ENCODE measurements at places on chromosomes 12 and 14.

GRCh38 chr12:110248096-110248447, 33.0 kb upstream of the ATP2A2 start:
- DNase-seq: no peak

DNA sequence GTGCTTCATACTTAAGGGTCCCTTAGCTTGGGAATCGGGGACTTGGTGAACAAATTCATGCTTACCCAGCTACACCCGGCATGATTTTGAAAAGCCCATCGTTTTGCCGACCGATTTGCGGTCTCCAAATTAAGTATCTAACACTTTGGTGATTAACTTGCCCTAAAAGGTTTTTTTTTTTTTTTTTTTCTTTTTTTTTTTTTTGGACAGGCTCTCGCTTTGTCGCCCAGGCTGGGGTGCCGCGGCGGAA, 843 bp upstream of the HSP90AA1 start:
- no peak for DNase-seq

- no peak for DNase-seq
Observed at GRCh38 chr12:12081836-12082497, 11.2 kb downstream of the BCL2L14 start.

GRCh38 chr14:100896369-100897060, 7.0 kb downstream of the RTL1 start:
- DNase-seq: peak; percentile 46

DNA sequence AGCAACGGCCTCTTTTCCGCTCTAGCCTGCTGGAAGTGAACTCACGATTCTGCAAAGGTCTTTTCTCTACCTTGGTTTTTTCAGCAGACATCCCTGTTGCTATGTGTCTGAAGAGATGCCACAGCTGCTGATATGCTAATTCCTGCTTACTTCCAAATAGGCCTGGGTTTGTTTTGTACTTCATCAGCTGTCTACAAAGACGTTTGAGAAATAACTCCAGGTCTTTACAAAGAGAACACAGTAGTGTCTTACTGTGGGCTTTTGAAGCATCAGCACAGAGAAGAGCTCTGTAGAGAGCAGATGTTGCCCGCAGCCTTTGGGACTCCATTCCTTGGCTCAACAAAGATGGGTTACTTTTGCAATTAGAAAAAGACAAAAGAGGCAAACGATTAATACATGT, 1366.5 kb downstream of the AACS start:
- DNase-seq: no peak

- no peak for DNase-seq
Observed at GRCh38 chr12:51926718-51927117, 19.4 kb downstream of the ACVRL1 start.

DNA sequence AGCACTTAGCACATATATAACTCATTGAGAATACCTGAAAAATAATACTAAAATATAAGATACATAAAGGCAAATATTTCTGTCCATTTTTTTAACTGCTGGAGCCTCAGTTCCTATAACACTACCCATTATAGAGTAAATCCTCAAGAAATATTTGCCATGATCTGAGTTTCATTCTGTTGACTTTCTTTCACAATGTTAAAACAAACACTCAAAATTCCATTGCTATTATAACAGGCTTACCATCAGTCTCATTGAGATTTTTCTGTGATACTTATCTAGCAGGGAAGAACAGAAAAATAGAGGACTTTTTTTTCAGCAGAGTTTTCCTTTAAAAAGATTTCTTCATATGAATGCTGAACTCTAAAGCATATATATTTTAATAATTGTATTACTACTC, 24.5 kb downstream of the LMO3 start:
- no peak for DNase-seq

DNA sequence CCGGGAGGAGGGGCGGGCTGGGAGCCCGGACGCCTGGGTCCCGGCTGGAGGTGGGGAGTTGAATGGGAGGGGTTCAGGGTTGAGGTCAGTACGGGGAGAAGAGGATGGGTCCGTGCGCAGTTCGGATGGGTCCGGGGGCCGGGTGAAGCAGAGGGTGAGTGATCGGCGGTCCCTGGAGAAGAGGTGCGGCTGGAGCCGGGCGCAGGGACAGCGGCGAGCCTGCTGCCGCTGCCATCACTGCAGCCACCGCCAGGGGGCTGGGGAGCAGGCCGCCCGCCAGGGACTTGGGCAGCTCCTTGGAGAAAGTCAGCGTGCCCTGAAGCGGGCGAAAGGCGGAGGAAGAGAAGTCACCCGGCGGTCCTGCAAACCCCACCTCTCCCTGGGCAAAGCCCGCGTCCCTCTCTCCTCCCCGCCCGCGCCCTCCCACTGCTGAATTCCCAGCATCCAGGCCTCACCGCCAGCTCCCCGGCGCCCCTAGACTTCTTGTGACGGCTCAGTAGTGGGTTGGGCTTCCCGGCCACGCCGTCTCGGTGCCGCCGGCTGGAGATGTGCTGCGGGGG, 6.0 kb upstream of the GPR84 start:
- DNase-seq: peak; percentile 88

DNA sequence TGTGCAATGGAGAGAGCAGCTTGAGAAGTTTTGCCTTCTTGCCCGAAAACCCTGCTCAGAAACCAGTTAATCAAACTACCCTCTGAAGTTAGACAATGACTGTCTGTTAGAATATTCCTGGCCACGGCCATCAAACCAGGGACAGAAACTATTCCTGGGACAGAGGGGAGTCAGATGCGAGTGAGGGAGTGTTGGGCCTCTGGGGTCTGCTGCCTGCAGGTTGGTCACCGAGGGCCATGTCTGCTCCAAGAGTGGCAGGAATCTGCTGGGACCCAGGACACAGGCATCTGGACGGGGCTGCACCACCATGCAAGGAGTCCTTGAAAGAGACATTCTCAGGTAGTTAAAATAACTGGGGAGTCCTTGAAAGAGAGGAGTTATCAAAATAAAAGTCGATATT, 16.9 kb upstream of the EIF2B2 start:
- no peak for DNase-seq
